ENCODE measurements at places on chromosomes 1 and 21.

DNA sequence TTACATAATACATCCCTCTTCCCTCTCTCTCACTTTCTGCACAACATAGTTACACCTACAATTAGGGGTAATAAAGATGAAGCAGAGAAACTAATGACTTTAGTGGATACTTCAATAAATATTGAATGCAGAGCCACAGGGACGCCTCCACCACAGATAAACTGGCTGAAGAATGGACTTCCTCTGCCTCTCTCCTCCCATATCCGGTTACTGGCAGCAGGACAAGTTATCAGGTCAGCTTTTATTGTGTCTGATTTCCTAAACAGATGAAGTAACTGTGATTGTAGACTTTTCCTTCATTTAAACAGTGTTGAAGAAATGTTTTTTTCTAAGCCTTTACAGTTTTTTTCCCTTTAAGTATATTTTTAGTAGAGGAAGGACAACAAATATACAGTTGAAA is 281.6 kb downstream of the TPR start:
- DNase-seq: no peak

- DNase-seq: no peak
Observed at GRCh38 chr1:87111659-87112371, 197.4 kb downstream of the HS2ST1 start.

DNA sequence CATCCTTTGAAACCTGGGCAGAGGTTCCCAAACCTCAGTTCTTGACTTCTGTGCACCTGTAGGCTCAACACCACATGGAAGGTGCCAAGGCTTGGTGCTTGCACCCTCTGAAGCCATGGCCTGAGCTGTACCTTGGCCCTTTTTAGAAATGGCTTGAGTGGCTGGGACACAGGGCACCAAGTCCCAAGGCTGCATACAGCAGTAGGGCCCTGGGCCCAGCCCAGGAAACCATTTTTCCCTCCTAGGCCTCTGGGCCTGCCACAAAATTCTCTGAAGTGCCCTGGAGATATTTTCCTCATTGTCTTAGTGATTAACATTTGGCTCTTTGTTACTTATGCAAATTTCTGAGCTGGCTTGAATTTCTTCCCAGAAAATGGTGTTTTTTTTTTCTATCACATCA is 65.6 kb upstream of the ACTRT2 start:
- no peak for DNase-seq

DNA sequence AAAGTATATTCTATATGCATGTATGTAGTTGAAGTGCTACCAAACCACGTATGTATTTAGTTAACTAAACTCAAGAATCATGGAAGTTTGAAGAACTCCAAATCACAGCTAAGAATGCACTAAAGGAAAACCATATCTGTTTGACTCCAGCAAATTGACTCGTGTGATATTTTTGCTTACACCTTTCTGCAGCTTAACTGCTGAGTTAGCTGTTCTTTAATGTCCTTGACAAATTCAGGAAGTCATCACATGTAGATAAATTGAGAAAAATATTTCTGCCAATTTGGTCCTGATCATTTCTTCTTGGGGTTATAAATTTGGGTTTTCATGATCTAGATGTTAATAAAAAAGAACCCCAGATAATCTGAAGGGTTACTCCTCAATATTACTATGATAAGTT is 83.0 kb downstream of the NFIA start:
- no peak for DNase-seq

- DNase-seq: no peak
Observed at GRCh38 chr1:12383786-12384185, 154.0 kb downstream of the VPS13D start.

- DNase-seq: no peak
Observed at GRCh38 chr1:182598296-182598695, 5.9 kb downstream of the RGS16 start.

- DNase-seq: no peak
Observed at GRCh38 chr21:45202889-45203288, 84.8 kb downstream of the POFUT2 start.

- DNase-seq: no peak
Observed at GRCh38 chr1:230288641-230289349, 137.3 kb downstream of the PGBD5 start.

DNA sequence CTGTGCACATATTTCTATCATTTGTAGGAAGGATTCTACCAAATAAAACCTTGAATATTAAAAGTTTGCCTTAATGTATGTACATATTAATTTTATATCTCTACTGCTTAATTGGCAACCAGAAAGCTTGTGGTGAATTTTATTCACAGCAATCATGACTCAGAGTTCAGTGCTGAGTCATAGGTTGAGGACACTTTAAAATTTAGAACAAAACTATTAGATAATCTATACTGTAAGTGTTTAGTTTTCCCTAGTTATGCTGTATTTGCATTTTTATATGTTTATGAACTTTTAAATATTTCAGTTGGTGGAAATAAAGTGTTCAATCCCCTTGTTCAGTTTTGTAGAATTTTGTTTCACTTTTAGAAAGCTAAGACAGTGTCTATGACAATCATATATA is 841.5 kb downstream of the KCNT2 start:
- DNase-seq: no peak

DNA sequence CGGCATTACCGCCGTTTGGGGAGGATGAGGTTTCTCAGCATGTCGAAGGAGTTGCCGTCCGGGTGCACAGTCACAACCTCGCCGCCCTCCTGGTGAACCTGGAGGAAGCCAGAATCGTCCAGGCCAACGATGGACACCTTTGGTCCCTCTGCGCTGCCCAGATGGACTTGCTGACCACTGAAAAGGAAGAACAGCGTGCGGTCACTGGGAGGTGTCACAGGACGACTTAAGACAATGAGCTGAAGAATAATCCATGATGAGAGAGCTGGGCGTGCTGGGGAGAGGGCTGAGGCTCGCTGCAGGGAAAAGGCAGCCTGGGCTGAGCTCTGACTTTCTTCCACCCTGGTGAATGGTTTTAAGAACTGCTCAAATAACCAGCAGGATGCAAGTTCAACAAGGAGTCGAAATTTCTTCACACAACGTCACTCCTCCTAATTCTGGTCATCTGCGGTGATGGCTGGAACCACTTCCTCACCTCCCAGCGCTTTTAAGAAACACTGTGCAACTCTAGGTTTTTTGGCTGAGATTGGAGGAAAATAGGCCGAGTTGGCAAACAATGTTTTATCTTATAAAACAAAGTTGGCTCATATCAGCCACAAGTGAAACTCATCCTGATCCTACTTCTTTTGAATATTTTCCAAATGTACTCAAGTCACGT is 55.5 kb downstream of the SIM2 start:
- DNase-seq: no peak

Measured in Jurkat, Clone E6-1 (cell line).